ENCODE measurements at places on chromosomes 2 and 18.

DNA sequence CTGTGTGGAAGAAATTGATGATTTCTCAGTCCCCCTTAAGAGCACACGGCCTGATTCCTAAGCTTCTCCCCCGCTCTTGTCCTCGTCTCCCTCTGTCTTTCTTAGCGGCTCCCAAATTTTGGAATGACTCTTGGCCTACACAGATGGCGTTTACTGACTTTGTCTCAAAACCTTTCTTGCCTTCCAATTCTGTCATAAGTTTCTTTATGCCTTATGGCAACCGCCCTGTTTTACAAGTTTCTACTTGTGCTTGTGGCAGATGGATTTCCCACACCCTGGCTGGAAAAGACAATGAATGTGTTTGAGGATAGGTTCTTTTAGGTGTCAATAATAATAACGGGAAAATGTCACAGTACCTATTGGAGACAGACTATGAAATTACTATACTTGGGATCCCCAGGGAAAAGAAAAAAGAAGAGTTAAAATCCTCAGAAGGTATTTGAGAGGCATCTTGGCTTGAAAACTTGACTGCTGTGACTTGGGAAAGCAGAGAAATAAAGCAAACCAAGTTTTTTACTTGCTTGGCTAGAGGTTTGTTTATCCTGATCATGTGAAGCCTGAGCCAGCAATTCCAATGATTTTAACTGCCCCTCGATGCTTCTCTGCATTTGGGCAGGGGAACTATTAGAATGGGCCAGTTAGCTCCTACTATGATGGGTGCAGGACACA lies 276.4 kb downstream of the HRH4 start:
- DNase-seq = no peak

GRCh38 chr2:7555260-7555659 lies 638.0 kb downstream of the RNF144A start:
- DNase-seq = no peak

- no peak for DNase-seq
Observed at GRCh38 chr2:205461169-205461568, 221.1 kb upstream of the NRP2 start.

GRCh38 chr2:164763431-164763830 lies 78.2 kb downstream of the COBLL1 start:
- DNase-seq = no peak

- no peak for DNase-seq
Observed at GRCh38 chr18:42011053-42011452, 56.0 kb downstream of the PIK3C3 start.

- DNase-seq = no peak
Observed at GRCh38 chr2:28521663-28522062, 25.8 kb downstream of the PLB1 start.

DNA sequence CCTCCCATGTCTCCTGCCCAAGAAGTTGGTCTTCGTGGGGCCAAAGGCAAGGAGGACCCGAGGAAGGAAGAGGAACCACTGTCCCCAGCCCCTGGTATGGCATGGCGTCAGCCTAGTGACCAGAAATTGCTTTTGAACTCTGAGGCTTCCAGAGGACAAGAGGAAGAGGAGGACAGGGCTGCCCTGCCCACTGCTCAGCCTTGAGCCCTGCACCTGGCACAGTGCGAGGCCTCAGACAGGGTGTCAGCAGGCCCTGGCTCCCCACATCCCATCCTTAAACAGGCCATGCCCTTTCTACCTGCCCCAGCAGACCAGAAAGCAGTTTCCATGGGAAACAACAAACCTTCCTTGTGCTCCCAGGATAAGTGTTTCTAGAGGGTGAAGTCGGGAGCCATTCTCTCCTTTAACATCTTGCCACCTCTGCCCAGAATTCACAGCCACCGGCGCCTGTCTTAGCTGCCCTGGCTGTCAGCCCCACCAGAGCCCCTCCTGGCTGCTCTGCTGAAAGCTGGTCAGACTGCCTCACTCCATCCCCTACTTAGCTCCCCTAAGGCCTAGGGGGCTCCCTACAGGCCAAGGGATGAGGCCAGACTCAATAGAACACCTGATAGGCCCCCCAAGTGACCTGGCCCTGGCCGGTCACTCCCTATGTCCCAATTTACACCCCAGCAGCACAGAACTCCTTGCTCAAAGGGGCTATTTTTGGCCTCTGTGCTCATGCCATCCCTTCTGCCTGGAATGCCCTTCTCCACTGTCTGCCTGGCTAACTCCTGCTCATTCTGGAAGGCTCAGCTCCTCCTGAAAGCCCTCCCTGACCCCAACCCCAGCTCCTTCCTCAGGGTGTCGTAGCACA lies 20.6 kb downstream of the ATOH8 start:
- DNase-seq = no peak

DNA sequence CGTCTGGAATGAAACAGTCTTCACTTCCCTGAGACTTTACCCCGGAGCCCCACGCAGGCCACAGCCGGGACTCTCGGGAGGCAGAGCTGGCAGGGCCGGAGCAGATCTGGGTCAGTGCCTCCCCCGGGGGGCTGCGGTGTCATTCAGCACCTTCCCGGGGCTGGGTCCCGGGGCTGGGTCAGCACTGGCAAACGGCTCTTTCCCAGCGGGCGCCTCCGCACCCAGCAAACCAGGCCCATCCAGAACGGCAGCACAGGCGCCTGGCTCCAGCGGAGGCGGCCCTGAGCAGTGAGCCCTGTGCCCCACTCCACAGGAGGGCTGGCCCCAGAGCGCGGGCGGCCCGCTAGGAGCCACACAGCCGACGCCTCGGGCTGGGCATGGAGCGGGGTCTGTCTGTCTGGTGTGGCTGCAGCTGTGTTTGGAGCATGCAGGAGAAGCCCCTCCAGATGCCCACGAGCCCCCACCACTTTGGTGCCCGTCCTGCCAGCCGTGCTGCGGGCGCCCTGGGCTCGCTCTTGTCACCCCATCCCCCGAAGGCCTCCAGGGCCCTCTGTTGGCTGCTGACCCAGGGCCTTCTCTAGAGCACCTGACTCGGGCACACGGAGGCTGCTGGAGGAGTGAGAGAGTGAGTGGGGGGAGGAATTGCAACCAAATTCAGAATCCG lies 132.1 kb upstream of the CTDP1 start:
- no peak for DNase-seq

GRCh38 chr18:49139766-49140165 lies 189.0 kb upstream of the SMAD7 start:
- DNase-seq = no peak

GRCh38 chr2:176833671-176834070 lies 378.9 kb upstream of the HNRNPA3 start:
- no peak for DNase-seq

- DNase-seq = no peak
Observed at GRCh38 chr2:11101430-11101829, 53.8 kb upstream of the SLC66A3 start.

DNA sequence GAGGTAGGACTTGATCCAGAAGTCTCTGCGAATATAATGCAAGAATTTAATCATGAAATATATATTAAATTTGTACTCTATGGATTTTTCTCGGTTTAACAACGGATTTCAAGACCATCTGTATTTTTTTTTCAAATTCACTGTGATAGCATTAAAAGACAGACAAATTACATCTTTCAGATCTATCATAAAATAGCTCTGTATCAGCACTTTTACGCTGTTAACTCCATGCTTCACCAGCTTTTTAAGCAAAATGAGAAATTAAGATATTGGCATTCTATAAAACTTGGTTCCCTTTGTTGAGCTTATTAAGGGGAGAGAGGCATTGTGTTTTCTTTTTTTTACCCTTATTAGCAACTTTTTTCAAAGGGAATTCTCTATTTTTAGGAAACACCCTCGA lies 1377.6 kb upstream of the NXPH2 start:
- DNase-seq = no peak

DNA sequence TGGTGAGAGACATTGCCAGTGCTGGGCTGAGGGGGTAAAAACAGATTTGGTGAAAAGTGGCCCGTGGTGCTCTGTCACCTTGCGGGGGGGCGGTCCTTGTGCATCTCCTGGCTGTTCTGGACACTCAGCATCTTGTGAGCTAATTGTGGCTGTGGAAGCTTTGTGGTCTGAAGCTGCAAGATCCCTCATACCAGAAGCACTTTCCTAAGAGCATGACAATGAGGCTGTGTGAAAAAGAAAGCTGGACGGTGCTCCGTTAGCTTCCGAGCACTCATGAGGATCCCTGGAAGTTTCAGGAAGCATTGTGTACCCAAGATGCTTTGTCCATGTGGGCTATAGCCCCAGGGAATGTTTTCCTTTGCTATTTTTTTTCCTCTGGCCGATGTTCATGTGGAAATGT lies 74.5 kb downstream of the CABLES1 start:
- no peak for DNase-seq

- DNase-seq = no peak
Observed at GRCh38 chr2:44817256-44817655, 124.2 kb upstream of the SIX3 start.

DNA sequence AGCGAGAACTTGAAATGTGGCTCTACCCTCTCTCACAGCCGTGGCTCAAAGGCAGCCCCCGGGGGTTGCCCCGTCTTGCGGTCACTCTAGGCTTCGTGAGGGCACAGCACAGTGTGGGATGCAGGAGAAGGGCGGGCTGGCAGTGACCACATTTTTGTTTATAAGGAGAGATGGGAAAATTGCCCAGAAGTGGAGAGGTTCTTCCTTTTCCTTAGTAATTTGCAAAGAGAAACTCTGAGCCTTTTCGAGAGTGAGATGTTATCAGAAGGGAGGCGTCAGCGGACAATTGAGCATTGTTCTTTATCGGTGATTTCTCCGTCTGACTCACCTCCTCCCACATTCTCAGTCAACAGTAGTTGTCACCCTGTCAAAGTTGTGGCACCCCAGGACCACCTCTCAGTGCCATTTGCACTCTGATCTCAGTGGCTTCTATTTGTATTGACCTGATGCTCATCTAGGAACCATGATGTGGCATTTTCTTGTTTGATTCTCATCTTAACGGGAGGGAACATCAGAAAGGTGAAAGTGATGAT lies 89.6 kb downstream of the ACAA2 start:
- no peak for DNase-seq

GRCh38 chr2:11573418-11574175 lies 39.8 kb downstream of the GREB1 start:
- DNase-seq = no peak

DNA sequence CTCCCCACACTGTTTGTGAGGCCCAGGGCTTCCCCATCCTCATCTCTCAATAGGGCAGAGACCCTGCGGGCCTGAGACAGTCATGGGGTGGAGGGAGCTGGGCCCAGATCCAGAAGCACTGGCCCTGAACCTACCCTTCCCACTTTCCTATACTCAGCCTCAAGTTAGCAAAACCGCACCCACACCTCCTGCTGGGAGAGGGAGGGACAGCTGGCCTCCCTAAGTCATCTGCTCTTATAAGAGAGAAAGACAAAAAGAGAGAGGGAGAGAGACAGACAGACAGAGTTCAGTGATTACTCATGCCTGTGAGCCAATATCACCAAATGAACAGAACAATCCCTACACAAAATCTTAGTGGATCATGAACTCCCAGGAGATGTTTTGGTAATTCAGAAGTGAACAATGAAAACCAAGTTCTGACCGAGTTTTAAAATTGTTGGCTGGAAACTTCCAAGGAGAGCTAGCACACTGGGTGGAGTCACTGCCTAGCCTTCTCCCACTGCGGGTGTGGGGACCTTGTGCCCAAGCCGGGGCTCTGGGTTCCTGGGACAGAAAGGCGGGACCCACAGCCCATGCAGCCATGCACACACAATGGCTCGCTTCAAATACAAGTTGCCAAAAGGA lies 130.5 kb downstream of the PXDN start:
- DNase-seq = no peak

GRCh38 chr2:206435742-206436141 lies 7.6 kb upstream of the ADAM23 start:
- no peak for DNase-seq

GRCh38 chr18:55287935-55288868 lies 299.8 kb downstream of the TCF4 start:
- no peak for DNase-seq

- DNase-seq = no peak
Observed at GRCh38 chr2:210964141-210964764, 407.9 kb downstream of the CPS1 start.

- DNase-seq = no peak
Observed at GRCh38 chr2:102103992-102104871, 38.3 kb upstream of the IL1R1 start.

DNA sequence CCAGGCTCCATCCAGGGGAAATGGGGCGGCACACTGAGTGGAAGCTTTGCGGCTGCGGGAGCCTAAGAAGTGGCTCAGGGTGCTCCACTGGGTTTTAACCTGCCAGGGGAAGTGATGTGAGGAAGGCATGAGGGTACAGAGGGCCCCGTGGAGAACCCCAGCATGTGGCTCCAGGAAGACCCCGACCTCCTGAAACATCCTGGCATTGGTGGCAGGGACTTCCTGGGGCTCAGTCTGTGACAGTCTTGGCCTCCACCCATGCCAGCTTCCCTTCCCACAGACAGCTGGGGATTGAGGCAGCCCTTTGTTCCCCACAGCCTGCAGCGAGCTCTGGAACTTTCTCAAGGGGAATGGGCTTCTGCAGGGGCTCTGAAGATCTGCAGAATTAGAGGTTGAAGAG lies 146.6 kb downstream of the TNS1 start:
- no peak for DNase-seq

DNA sequence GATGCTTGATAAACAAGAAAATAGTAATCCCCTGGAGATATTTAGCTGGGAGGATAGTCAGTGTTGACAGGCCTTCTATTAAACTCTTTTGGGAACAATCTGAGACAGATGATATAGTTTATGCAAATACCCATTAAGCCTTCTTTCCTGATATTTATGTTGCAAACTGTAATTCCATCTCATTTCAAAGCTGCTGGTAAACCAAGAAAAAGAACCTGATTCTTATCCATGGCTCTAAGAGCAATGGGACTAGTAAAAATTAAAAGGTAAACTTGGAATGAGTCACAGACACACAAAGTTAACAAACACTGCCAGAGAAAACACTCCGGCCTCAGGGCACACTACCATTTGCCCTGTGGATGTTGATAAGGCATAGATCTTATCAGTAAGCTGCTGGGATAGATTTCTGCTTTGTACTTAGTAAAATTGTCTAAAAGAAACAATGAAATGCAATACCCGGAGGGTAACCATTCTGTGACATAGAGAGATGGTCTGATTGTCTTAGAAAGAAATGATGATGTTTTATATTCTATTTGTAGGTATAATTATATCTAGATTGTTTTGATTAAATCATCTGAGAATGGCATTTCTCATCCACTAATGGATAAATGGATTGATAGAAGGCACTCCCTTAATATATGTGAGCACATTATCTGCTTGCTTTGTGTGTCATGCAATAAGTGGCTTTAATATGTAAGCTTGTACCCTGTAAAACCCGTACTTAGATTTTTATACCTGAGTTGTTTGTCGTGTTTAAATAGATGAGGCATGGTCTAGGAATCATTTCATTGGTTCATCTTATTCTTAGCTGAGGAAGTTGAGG lies 13.2 kb downstream of the GALR1 start:
- DNase-seq = no peak

- DNase-seq = no peak
Observed at GRCh38 chr2:198698230-198698629, 759.5 kb downstream of the SATB2 start.
